ENCODE measurements at places on chromosomes 12 and 14. TPM values are rescaled to one million over a fixed set of nuclear protein-coding genes. Genes with fewer than 3 reads are reported as not detected.

Gene MNAT1
- total RNA-seq: 68.6 TPM

Gene ACVRL1
- total RNA-seq: 35.1 TPM

Gene RTL1
- total RNA-seq: not detected

Gene ATF1
- total RNA-seq: 22.3 TPM

Gene LRRC9
- total RNA-seq: not detected

Gene ZNF891
- total RNA-seq: 1.1 TPM

Gene FBXW8
- total RNA-seq: 19.7 TPM

Gene FAM181A
- total RNA-seq: not detected

Gene BCL11B
- total RNA-seq: not detected

Gene TMEM132D
- not detected for total RNA-seq

Gene DLGAP5
- 53.7 TPM for total RNA-seq

Gene CYP27B1
- total RNA-seq: 0.19 TPM

Gene ELK3
- 11.9 TPM for total RNA-seq

Gene NEMP1
- total RNA-seq: 13.2 TPM

Gene TMEM121
- total RNA-seq: 12.7 TPM

Gene P2RX2
- total RNA-seq: not detected

Gene SLC8A3
- under 0.01 TPM for total RNA-seq

Gene USP44
- total RNA-seq: 0.58 TPM

Gene BATF
- total RNA-seq: 1.2 TPM

Gene SMIM41
- total RNA-seq: not detected

Gene ETV6
- 2.5 TPM for total RNA-seq

Gene PRH2
- total RNA-seq: not detected

Data from regular cardiac myocyte (primary cell).